Uterine smooth muscle cell (primary cell): ENCODE measurements at places on chromosomes 3 and 15. TPM values are rescaled to one million over a fixed set of nuclear protein-coding genes. Genes with fewer than 3 reads are reported as not detected.

PLA2G4E gene
- not detected in 2 replicates for total RNA-seq

RBP2 gene
- total RNA-seq: not detected in 2 replicates

GRAMD2A gene
- 0.33 and 0.50 TPM in 2 replicates for total RNA-seq

SLC9C1 gene
- total RNA-seq: 0.12 and 0.22 TPM in 2 replicates

GPR62 gene
- 0.12 TPM in 1 of 2 replicates, not detected in the other for total RNA-seq

CCDC191 gene
- total RNA-seq: 1.2 and 2.5 TPM in 2 replicates

RBPMS2 gene
- under 0.01 TPM in 2 replicates for total RNA-seq

GP5 gene
- under 0.01 TPM in 1 of 2 replicates, not detected in the other for total RNA-seq

NUDT16 gene
- total RNA-seq: 15.0 and 16.4 TPM in 2 replicates
